ENCODE measurements at places on chromosomes 13 and 19.

DNA sequence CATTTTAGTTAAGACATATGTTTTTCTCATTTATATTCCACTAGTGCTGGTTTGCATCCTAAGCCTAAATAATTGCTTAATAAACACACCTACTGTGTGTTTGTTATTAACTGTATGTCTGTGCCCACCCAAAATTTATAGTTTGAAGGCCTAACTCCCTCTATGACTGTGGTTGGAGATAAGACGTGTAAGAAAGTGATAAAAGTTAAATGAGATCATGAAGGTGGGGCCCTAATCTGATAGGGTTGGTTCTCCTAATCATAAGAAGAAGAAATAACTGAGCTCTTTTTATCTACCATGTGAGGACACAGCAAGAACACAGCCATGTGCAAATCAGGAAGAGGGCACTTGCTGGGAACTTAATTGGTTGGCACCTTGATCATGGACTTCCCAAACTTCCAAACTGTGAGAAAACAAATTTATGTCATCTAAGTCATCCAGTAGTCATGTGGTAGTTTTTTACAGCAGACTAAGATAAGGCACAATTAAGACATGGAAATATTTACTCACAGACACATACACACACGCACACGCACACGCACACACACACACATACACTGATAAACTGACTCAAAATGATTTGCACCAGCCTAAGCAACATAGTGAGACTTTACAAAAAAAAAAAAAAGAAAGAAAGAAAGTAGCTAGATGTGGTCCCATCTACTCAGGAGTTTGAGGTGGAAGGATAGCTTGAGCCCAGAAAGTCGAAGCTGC is 662.1 kb downstream of the PCDH9 start:
- no peak for DNase-seq

DNA sequence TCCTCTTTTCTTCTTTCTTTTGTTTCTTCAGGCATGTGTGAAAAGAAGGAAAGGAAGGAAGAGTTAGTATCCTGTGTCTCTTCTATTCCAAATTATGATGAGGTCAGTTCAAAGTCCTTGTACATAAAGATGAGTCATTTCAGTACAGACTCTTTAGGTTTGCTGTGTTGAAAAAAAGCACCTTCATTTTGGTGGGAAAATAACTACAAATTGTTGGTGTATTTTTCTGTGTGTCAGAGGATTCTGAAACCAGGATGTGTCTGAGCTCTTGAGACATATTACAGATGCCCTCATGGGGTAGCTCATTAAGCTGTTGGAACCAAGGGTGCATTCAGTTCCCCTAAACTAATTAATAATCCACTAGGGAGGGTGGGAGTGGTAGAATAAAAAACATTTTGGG is 5.8 kb upstream of the HSPH1 start:
- DNase-seq, result no peak

- no peak for DNase-seq
These were observed 124.5 kb downstream of the KDM4B start for GRCh38 chr19:5093297-5093928.

DNA sequence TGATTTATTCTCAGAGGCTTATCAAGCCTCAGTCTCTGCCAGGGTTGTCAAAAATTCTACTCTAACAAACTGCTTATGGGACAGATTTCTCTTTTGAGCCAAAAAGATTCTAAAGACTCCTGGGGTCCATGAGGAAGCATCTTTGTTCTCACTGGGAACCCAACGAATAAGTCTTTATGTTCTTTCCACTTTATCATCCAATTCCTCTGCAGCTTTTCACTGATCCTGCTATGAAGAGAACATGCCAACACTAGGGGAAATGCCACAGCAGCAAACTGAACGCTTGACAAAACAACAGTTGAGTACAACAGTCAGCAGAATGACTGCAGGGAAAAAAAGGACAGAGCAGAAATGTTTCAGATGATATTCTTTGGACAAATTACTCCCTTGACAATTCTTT is 22.2 kb downstream of the DCLK1 start:
- no peak for DNase-seq

Data from NAMALWA (cell line).